OCI-LY7 (cell line): ENCODE measurements at places on chromosomes 6 and 20.
A peak's percentile ranks its signal among the peaks of the same experiment; 100 is the strongest.

DNA sequence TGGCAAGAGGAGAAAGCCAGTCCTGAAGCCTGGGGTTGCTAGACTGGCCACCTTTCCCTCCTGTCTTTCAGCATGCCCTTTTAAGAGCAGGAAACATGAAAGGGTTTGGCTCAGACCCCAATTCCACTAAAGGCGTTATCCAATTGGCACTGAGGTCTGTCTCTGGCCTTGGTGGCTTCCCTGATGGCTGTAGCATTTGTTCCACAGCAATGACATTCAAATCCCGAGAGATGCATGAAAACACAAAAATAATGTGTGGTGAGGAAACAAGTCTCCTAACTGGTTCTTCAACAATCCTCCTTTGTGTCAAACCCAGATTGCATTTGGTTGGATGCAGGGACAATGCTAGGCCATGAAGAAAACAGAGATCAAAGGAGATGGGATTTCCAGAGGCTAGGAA lies 56.5 kb upstream of the ADTRP start:
- DNase-seq = no peak

DNA sequence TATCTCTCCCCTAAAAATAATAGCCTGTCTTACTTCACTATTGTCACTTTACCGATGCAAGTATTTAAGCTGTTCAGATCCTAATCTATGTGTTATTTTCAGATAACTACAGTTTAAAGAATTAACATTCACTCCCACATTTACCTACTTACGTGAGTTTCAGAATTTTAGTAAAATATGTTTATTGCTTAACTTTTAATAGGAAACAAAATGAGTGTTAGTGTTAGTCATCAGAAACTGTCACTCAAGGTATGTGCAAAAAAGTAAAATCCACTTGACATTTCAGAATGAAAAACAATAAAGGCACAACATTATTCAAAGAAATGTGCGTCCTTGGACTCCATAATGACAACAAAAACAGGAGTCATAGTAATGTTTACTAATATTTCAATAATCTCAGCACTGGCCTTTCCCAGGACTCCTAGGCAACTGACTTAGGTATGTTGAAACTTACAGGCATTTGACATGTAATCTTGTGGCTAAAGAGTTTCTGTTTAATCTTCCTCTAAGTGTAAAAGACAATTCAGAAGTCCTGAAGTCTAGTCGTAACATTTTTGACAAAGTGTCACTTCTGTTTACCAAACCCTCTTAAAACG lies 4.5 kb downstream of the ATXN1 start:
- DNase-seq = no peak

GRCh38 chr20:49148601-49149000 lies 39.5 kb downstream of the STAU1 start:
- DNase-seq = no peak

DNA sequence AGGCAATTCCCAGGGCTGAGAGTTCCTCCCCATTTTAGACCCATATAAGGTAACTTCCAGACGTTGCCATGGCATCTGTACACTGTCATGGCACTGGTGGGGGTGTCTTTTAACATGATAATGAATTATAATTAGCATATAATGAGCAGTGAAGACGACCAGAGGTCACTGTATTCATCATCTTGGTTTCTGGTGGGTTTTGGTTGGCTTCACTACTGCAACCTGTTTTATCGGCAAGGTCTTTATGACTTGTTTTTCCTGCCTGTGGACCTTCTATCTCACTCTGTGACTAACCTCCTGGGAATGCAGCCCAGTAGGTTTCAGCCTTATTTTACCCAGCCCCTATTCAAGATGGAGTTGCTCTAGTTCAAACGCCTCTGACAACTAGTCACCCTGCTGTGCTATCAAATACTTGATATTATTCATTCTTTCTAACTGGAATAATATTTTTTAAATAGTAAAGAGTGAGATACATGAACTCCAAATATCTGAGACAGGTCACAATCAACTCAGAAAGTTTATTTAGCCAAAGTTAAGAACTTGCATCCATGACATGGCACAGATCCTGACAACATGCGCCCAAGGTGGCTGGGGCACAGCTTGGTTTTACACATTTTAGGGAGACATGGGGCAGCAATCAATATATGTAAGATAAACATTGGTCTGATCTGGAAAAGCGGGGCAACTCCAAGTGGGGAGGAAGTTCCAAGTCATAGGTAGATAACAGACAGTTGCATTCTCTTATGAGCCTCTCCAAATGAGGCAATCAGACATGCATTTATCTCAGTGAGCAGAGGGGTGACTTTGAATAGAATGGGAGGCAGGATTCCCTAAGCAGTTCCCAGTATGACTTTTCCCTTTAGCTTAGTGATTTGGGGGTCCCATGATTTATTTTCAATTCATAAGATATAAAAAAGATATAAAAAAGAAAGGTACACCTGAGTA lies 1.2 kb upstream of the UFL1 start:
- DNase-seq = peak; percentile 7

DNA sequence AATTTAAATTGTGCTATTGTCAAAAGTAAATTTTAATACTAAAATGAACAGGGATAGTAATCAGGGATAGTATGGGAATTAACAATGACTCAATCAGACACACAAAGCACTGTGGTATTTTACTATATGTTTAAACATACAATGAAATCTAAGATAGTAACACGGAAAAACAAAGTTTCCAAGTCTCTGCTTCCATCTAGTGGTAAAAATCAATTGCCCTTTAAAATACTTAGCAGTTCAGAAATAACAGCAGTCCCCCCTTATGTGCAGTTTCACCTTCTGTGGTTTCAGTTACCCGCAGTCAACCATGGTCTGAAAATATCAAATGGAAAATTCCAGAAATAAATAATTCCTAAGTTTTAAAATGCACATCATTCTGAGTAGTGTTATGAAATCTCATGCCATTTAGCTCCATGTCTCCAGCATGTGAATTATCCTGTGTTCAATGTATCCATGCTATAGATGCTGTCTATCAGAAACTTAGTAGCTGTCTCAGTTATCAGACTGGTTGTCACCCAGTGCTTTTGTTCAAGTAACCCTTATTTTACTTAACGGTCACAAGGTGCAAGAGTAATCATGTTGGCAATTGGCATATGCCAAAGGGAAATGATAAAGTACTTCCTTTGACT lies 58.5 kb downstream of the AHI1 start:
- DNase-seq = peak; percentile 73

DNA sequence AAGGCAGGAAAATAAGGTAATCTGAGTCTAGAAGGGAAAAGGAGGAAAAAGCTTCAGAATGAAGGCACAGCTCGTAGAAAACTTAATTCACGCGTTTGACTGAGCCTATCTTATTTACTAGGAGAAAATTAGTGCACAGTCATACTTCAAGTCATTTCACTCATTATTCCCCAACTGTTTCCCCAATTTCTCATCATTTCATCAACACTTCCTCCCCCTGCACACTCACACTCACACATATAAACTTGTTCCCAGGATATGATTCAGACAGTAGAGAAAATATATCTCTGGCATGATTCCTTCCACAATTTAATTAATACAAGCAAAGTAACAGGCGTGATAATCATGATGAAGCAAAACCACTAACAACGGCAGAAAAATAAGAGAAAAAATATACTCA lies 94.5 kb upstream of the F13A1 start:
- DNase-seq = no peak

GRCh38 chr6:151627689-151628444 lies 134.1 kb downstream of the CCDC170 start:
- DNase-seq = no peak

DNA sequence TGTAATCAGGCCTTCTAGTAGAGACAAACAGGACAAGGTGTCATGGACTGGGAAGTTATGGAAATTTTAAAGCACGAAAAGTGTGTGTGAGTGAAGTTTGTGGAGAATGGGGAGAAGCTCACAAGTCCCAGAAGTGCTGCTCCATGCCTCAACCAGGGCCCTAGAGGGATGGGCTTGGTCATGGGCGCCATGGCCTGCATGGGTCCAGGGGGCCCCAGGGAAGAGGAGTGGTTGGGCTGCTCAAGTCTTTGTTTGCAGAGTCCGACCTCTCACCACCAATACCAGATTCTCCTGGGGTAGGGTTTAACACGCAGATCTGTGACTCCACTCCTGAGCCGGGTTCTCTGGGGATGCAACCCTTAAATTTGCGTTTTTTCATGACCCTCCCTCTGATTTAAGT lies 88.4 kb downstream of the FAM120B start:
- DNase-seq = no peak

DNA sequence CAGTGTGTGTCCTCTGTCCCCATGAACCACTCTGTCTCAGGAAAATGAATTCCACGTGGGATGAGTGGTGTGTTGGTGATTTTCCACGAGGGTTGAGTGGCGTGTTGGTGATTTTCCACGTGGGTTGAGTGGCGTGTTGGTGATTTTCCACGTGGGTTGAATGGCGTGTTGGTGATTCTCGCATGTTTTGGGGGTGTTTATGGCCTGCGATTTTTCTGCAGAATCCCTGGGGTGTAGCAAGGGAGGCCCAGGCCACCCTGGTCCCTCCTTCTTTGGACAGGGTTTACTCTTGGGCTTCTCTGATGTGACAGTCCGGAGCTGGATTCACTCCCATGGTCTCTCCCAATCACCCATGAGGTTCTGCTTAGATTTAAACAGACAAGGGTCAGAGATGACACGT lies 90.6 kb upstream of the FRMD1 start:
- no peak for DNase-seq

DNA sequence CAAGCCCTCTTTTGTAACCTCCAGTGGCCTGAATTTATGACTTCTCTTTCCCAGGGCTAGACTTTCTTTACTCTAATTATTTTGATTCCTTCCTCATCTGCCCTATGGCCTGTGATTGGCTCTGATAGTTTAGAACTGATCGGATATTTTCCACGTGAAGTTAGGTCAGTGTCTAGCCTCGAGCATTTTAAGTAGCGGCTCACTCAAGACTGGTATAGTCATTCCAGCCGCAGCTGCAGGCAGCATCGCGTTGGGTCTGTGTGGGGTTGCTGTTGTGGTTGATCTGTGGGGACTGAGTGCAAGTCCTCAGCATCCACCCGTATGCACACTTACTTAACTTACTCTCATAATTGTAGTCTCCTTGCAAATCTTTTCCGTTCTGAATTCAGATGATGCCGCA lies 105.7 kb downstream of the SMOC2 start:
- no peak for DNase-seq

- DNase-seq = no peak
Observed at GRCh38 chr6:70389261-70389660, 24.0 kb upstream of the FAM135A start.

GRCh38 chr6:129497481-129498441 lies 212.2 kb downstream of the ARHGAP18 start:
- no peak for DNase-seq

GRCh38 chr20:21548390-21549035 lies 34.6 kb upstream of the NKX2-2 start:
- peak; percentile 82 for DNase-seq

- no peak for DNase-seq
Observed at GRCh38 chr20:46550461-46550860, at the start of gene OCSTAMP. Gene OCSTAMP (minus strand): TSS chr20:46550654. CDS start chr20:46550560, 94 bp downstream.

DNA sequence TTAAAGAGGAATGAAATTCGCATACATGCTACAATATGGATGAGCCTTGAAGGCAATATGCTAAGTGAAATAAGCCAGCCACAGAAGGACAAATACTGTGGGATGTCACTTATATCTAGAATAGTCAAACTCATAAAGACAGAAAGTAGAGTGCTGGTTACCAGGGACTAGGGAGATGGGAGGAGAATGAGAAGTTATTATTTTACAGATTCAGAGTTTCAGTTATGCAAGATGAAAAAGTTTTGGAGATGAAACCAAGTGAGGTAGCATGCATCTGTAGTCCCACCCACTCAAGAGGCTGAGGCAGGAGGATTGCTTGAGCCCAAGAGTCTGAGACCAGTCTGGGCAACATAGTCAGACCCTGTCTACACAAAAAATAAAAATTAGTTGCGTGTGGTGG lies 82.5 kb upstream of the ARID1B start:
- DNase-seq = no peak

- DNase-seq = no peak
Observed at GRCh38 chr6:145119081-145119480, 616.2 kb downstream of the EPM2A start.

DNA sequence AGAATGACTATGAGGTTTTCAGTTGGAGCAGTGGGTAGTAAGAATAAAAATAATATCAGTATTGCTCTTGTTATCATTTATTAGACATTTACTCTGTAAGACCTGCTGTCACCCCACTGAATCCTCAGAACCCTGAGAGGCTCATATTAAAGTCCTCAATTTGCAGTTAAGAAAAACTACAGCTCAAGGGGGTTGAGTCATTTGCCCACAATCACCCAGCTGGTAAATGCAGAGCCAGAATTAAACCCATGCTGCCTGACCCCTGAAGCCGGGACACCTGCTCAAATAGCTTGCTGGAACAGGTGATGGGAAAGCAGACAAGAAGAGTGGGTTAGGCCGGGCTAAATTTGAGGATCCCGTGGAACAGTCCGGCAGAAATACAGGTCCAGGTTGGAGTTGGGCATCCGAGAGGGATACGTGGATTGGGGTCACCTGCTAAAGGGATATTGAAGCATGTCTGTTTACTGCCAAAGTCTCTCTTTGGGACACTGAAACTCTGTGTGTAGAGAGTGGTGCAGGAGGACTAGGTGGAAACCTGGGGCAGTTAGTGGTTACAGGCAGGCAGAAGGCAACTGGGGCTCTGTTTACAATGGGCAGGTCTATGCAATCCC lies 344.1 kb downstream of the CDC5L start:
- DNase-seq = no peak

- DNase-seq = no peak
Observed at GRCh38 chr6:8483650-8484049, 48.3 kb upstream of the SLC35B3 start.

GRCh38 chr6:70684794-70685493 lies 17.3 kb downstream of the SMAP1 start:
- DNase-seq = no peak

GRCh38 chr20:51628533-51629398 lies 86.2 kb upstream of the NFATC2 start:
- no peak for DNase-seq

GRCh38 chr6:41656002-41656691 lies 17.9 kb downstream of the MDFI start:
- DNase-seq = no peak

GRCh38 chr20:45156713-45157112 lies 18.0 kb upstream of the PI3 start:
- DNase-seq = no peak
